Activated B cell treated with CpG ODN at 0.5 μM for 24 hours (primary cell): ENCODE measurements at places on chromosomes 7 and 10.

DNA sequence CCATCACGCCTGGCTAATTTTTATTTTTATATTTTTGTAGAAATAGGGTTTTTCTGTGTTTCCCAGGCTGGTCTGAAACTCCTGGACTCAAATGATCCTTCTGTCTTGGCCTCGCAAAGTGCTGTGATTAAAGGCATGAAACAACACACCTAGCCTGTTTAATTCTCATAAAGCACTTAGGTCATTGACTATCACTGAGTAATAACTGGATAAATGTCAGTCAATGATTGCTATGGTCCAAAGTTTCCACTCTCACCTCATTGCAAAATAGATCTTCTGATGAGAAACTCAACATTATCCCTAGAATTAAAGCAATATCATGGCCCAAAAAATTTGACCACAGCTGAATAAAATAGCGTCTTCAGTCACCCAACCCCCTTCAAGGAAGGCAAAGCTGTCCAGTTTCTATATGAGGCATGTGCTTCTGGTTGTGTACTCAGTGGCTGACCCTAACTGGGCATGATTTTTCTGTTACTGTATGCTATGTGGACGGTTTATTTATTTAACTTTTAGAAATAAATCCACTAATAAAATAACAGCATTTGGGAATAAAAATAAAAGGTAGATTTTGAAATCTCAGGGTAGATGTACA lies 86.5 kb upstream of the LRRN3 start:
- no peak for DNase-seq

DNA sequence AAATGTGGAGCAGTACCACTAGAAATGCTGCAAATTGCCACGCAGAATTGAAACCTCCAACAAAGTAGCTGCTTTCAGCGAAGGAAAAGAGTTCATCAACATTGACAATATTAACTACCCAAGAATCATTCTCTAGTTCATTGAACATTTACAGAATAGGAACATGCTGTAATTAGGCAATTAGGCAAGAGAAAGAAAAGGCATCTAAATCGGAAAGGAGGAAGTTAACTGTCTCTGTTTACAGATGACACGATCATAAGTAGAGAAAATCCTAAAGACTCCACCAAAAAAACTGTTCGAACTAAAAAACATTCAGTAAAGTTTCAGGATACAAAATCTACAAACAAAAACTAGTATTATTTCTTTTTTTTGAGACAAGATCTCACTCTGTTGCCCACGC lies 8.9 kb upstream of the PKD1L1 start:
- DNase-seq = no peak

- DNase-seq = no peak
These were observed at the start of gene ZNF467 for GRCh38 chr7:149773446-149774236. TSS of gene ZNF467 (minus strand) at chr7:149773588. CDS start at chr7:149771032, 2,556 bp downstream.

DNA sequence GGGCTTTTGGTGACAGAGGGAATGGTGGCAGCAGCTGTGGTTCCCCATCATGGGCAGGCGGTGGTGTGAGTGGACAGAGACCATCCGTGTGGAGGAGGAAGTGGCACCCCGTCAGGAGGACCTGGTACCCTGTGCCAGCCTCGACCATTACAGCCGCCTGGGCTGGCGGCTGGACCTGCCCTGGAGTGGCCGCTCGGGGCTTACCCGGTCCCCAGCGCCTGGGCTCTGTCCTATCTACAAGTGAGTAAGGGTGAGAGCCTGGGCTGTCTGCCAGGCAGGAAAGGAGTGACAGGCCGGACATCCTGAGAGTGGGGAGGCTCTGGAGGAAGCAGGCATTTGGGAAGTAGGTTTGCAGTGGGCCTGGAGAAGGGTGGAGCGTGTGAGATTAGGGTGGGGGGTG lies 2.9 kb upstream of the ZNF467 start:
- DNase-seq = no peak

- DNase-seq = no peak
These were observed 103.7 kb downstream of the EBF3 start for GRCh38 chr10:129860396-129860795.

DNA sequence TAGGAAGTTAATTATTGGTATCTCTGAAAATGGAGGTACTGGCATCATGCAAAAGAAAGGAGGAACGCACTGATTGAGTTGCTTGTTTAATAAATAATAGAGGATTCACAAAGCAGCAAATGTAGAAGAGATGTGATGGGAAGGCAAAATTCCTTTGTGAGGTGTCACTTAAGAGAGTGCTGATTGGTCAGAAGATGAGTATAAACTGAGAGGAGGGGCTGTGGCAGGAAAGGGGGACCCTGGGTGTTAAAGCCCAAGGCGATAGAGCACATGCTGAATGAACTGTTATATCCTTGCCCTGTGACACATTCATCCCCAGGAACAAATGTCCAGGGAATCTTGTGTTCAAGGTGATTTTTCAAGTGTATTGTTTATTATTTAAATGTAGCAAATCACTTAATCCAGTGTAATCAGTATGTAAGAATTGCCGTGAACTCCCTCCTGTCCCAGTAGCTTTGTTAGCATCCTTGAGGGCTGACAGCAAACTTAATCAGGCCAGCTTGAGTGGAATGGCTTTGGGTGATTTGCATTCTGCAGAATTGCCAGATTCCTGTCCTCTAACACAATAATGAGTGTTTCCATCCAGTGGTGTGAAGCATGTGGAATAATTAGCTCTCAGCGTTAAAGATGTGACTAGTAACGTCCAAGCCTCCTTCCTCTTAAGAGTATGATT lies 111.9 kb downstream of the CHN2 start:
- no peak for DNase-seq

DNA sequence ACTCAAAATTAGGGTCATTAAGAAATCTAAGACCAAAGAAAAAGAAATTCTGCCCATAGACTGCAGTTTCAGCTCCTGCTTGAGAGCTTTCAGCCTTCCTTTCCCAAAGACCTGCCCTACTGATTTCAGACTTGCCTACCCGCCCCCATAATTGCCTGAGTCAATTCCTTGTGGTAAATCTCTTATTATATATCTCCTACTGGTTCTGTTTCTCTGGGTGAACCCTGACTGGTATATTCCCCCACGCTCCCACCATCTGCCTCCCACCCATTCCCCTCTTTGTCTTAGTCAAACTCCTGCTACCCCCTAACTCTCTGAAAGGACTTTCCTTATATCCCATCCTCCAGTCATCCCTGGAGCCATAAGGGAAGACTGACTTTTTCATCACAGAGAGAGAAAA lies 64.7 kb upstream of the MET start:
- no peak for DNase-seq

DNA sequence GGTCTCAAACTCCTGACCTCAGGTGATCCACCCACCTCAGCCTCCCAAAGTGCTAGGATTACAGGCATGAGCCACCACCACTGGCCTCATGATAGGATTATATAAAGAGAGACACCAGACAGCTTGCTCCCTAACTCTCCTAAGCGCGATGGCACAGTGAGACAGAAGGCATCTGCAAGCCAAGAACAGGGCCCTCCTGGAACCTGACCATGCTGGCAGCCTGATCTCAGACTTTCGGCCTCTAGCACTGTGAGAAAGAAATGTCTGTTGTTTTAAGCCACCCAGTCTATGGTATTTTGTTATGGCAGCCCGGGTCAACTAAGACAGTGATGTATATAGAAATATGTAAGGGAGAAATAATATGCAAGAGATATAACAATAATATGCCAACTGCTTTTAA lies 51.2 kb downstream of the SRPK2 start:
- no peak for DNase-seq

DNA sequence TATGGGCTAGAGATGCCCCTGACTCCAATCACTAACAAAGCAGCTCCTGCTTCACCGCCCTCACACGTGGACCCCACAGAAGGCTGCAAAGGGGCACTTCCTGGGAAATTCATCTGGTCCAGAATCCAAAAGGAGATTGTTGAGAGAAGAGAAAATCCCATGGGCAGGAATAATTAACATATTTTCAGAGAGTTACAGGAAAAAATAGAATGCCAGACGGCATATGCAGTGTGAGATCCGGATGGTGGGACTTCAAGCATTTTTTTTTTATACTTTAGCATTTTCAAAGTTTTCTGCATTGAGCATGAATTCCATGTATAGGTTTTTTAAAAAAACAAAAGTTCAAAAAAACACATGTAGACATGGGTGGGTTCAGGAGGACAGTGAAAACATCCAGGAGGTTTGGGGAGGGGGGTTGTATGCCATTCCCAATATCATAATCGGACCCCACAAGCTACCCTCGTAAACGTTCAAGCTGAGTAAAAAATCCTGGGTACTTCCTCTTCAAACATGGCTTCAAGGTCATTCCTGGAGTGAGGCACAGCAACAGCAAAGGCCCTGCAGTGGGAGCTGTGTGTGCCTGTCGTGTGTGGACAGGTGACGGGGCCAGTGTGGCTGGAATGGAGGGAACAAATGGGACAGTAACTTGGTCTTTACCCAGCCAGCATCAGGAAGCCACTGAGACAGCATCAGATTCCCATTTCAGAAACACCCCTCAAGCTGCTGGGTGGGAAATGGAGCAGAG lies 128.1 kb downstream of the SLIT1 start:
- no peak for DNase-seq

DNA sequence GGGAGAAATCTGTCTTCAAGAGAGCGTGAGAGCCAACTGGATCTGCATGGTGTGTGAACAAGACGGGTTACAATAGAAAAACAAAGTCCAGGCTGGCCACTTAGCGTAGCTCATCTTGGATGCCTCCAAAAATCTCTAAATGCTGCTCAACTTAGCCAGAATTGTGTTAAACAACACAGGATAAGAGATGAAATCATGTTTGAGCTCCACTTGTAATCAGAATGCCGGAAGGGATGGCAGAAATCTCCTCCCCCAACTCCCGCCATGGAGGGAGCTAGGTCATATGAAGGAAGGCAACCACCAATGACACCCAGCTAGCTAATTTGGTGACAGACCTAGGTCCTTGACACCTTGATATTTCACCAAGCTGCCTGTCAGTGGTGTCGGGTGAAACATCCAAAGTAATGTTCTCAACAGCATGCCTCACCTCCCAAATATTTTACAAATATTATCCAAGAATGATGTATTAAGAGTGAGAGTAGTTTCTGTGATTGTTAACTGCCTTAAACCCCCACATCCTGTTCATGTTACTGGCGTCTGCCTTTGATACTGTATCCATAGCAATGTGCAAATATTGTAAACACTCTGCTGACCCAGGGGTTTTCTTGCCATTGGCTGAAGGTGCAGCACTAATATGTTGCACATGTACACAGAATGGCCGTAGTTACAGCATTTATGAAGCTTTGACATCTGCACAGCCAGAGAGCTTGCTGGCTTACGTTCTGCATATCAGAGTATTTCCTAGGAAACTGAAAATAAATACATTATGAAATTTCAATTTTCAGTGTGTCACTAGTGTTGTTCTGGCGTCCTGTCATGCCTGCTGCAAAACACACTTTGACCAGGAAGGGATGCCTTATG lies 25.8 kb downstream of the TMEM254 start:
- no peak for DNase-seq

DNA sequence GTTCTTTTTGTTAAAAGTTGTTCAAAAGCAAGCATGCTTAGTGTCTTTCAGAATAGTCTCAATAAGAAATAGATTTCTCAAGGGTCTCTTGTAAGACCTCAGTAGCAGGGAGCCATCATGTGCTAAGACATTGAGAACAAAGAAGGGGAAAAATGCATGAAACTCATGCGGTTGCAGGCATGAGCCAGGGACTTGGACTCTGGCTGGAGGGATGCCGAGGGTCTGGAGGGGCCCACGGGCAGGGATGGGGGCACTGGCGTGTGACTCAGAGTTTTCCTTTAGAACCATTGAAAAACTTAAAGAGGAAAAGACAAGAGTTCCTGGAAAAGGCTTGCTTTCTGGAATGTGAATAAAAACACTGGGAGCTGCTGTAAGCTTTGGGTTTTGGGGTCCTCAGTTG lies 253.3 kb downstream of the CCDC3 start:
- DNase-seq = no peak

GRCh38 chr7:74179935-74180604 lies 5.9 kb downstream of the EIF4H start:
- DNase-seq = no peak

DNA sequence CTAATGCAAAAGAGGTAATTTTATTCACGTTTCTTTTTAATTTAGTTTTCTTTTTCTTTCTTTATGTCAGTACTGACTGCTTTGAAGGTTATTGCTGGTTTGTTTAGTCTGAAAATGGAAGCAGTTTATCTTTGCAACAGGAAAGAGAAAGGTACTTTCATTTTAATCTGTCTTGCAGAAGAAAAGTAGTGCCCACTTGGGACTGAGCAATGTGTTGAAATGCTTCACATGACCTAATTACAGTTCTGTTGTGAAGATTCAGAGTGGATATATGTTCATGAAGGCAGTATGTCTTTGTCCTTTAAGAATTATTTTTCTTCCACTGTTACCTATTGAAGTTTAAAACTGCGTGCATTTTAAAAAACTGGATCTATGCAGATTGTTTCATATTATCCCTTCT lies 80.1 kb downstream of the ANKIB1 start:
- DNase-seq = no peak

- DNase-seq = no peak
These were observed 14.6 kb upstream of the FZD1 start for GRCh38 chr7:91249506-91250233.

DNA sequence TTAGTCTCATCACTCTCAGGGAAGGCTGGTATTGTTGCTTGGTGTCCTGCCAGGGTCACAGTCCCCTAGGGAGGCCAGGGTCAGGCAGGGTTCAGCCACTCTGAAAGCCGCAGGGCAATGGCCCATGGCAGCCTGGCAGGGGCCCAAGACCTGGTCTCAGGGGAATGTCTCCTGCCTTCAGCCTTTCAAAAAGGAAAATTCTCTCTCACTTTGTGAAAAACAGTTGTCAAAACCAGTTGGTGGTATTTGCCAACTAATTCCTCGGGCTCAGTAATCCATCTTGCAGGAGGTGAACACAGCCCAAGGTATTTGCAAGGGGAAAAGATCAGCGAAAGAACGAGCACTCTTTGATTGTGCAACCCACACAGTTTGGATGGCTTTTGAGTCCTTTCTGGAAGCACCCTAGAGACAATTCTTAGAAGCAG lies 101.5 kb downstream of the JCAD start:
- DNase-seq = no peak

GRCh38 chr10:42963312-42963711 lies 113.6 kb upstream of the RET start:
- DNase-seq = no peak

DNA sequence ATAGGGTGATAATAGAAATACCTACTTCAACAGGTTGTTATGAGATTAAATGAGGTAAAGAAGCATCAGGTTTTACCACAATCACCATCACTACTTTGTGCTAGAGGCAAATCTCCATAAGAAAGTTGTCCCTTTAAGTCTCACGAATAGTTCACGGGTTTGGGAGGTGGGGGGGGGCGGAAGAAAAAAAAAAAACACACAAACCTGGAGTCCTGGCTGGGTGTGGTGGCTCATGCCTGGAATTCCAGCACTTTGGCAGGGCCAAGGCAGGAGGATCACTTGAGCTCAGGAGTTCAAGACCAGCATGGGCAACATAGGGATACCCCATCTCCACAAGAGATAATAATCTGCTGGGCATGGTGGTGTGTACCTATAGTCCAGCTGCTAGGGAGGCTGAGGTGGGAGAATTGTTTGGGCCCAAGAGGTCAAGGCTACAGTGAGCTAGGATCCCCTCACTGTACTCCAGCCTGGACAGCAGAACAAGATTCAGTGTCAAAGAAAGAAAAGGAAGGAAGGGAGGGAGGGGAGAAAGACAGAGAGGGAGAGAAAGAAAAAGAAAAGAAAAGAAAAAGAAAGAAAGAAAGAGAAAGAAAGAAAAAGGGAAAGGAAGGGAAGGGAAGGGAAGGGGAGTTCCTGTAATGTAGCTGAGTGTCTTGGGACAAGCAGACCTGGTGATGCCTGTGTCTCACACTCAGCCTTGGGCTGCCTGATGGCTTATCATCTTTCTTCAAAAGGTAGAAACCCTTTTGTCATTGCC lies 231.4 kb downstream of the CREB5 start:
- DNase-seq = no peak

GRCh38 chr7:136664537-136664936 lies 203.9 kb upstream of the CHRM2 start:
- DNase-seq = no peak

GRCh38 chr10:49656845-49657493 lies 22.5 kb upstream of the C10orf53 start:
- DNase-seq = no peak
